ENCODE measurements at places on chromosomes 3 and 15. TPM values are rescaled to one million over a fixed set of nuclear protein-coding genes. Genes with fewer than 3 reads are reported as not detected.
A peak's percentile ranks its signal among the peaks of the same experiment; 100 is the strongest.

DNA sequence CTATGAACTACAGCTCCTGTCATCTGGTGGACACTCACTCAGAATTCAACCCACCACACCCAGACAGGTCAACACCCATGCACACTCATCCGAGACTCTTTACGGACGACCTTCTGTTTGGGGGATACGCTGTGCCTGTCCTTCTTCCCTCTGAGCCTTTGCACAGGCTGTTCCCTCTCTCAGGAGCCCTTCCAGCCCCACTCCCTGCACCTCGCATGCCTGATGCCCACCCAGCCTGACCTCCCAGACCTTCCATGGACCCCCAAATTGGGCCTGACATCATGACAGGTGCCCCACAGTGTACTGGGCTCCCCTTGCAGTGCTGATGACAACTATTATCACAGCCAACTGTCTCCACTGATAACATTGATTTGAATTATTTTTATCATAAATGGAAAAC is 135.8 kb downstream of the NSMCE3 start:
- no peak overlapping the region for H3K4me3 ChIP-seq
- H3K4me1 ChIP-seq, result no peaks in the 10 kb centered on the region
- no peaks in the 10 kb centered on the region for H3K27me3 ChIP-seq
- H3K36me3 ChIP-seq, result no peaks in the 10 kb centered on the region
- no peak for DNase-seq

GRCh38 chr3:40745381-40746106 is 220.8 kb downstream of the ZNF621 start:
- H3K4me1 ChIP-seq, result no peaks in the 10 kb centered on the region
- DNase-seq, result no peak
- H3K36me3 ChIP-seq, result no peaks in the 10 kb centered on the region
- no peaks in the 10 kb centered on the region for H3K27me3 ChIP-seq

RARB gene
- 13.5 TPM for total RNA-seq

- H3K36me3 ChIP-seq, result no peaks in the 10 kb centered on the region
- no peaks in the 10 kb centered on the region for H3K27me3 ChIP-seq
- no peak for DNase-seq
- H3K4me3 ChIP-seq, result no peak overlapping the region
These were observed 485.9 kb downstream of the SQOR start for GRCh38 chr15:46120713-46121112.

EBLN2 gene
- 16.4 TPM for total RNA-seq

GRCh38 chr3:10247679-10248183 is 528 bp upstream of the TATDN2 start:
- no peaks in the 10 kb centered on the region for H3K4me1 ChIP-seq
- peaks cover 30% of the 10 kb centered on the region for H3K36me3 ChIP-seq

- H3K4me1 ChIP-seq, result peaks cover 16% of the 10 kb centered on the region
- no peaks in the 10 kb centered on the region for H3K36me3 ChIP-seq
- DNase-seq, result no peak
- H3K27me3 ChIP-seq, result no peaks in the 10 kb centered on the region
These were observed 234.7 kb downstream of the TIGIT start for GRCh38 chr3:114528517-114528916.

DNA sequence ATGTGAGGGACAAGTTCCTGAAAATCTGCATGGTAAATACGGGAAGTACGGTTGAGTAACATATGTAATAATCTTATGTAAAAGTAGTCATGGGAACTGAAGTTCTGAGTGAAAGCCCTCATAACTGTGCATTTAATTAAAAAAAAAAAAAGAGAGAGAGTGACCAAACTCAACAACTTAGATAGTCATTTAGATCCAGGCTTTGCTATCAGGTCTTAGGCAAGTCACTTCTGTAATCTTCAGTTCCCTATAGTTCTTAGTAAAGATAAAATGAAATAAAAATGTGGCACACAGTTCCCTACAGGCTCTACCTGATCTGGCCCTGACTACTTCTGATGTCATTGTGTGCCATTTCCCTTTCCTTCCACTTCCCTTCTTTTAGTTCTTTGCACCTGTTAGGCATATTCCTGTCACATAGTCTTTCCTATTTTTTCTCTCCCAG is 15.0 kb downstream of the RNF111 start:
- DNase-seq, result no peak
- no peak overlapping the region for H3K27ac ChIP-seq
- peaks cover 24% of the 10 kb centered on the region for H3K4me1 ChIP-seq
- no peaks in the 10 kb centered on the region for H3K36me3 ChIP-seq
- no peak overlapping the region for H3K4me3 ChIP-seq
- no peaks in the 10 kb centered on the region for H3K27me3 ChIP-seq

DNA sequence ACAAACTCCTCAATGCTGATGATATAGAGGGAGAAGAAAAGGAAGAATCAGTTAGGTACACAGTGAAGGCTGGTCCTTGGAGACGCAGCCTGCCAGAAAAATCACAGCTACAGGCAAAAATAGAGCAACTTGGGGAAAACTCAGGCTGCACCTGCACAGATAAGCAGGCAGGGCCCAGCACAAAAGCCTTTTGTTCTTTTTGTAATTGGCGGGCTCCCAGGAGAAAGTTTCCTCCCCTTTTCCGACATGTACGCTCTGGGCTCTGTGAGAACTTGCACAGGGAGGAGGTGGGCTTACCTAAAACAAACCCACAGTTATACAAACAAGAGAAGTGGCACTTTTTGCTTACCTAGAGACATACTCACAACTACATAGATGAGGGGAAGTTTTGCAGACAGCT is 813.4 kb upstream of the EPHA6 start:
- H3K4me3 ChIP-seq, result no peak overlapping the region
- no peak overlapping the region for H3K27ac ChIP-seq
- H3K27me3 ChIP-seq, result no peaks in the 10 kb centered on the region
- no peak for DNase-seq
- no peaks in the 10 kb centered on the region for H3K4me1 ChIP-seq

KCNMB2 gene
- not detected for total RNA-seq

DNA sequence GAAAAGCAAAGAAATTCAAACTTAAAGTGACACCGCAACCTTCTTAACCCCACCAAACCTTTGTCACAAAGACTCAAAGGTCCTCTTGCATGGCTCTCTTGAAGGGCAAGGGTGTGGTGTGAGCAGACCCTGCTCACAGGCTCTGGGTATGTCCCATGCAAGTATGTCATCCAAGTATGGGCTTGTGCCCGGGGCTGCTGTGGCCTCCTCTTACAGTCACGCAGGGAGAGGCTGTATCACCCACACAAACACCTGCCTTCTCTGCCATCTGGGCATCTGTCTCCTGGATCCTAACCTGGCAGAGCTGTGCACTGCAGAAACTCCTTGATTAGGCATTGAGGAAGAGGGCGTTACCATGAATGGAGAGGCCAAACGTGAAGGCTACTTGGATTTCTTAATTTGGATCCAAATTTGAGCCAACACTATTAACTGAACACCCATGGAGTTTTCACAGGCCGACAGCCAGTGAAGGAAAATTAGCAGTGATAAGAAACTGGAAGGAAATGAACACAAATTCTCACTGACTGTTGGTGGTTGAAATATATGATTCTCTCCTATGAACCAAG is 146.6 kb downstream of the DUT start:
- H3K4me3 ChIP-seq, result no peak overlapping the region
- peak overlapping the region; percentile 16 for H3K27ac ChIP-seq
- no peaks in the 10 kb centered on the region for H3K27me3 ChIP-seq
- DNase-seq, result no peak

DNA sequence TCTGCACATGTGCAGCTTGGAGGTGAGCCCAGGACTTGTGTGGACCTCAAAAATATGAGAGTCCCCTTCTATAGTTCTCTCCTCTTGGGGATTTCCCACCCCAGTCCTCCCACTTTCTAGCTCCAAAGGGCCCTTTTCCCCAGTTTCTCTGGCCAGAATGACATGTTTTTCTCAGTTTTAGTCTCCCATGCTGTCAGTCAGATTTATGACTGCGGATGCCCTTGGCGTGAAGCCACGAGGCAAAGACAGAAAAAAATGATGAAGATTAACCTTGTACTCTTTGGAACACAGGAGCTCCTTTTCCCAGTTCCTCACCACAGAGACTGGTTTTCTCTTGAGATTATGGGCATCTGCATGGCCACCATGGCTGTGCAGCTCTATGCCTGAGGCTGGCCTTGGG is 72.0 kb upstream of the TTBK2 start:
- no peak for DNase-seq
- H3K4me1 ChIP-seq, result no peaks in the 10 kb centered on the region
- H3K4me3 ChIP-seq, result no peak overlapping the region

DNA sequence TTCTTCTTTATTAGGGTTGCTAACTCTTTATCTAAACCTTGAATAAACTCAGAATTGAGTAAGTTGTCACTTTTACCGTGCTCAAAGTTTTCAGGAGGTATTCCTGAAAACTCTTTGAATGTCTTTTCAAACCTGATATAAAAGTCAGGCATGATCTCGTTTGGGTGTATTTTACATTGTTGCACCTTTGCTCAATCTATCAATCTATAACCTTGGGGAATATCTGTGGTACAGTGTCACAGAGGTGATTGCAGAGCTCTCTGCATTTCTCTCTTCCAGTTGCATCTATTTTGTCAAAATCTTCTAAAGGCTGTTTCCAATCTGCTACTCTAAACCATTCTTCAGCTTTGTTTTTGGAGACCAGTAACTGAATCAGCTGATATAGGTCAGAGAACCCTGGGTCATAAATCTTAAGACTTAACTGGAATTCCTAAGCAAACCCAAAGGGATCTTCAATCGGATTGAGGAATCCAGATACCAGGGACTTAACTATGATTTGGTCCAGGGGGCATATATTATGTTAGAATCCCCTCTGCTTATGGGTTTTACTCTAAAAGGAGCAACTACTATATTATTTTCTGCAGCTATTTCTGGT is 35.6 kb upstream of the AP4E1 start:
- H3K4me3 ChIP-seq, result no peak overlapping the region
- no peaks in the 10 kb centered on the region for H3K27me3 ChIP-seq
- no peak overlapping the region for H3K27ac ChIP-seq
- H3K36me3 ChIP-seq, result no peaks in the 10 kb centered on the region
- DNase-seq, result no peak
- H3K4me1 ChIP-seq, result peaks cover 3% of the 10 kb centered on the region

GRCh38 chr3:170689296-170689829 is 103.5 kb upstream of the SLC7A14 start:
- H3K4me3 ChIP-seq, result no peak overlapping the region
- no peak for DNase-seq
- peak overlapping the region; percentile 49 for H3K27ac ChIP-seq
- no peaks in the 10 kb centered on the region for H3K27me3 ChIP-seq
- peaks cover 6% of the 10 kb centered on the region for H3K4me1 ChIP-seq
- H3K36me3 ChIP-seq, result no peaks in the 10 kb centered on the region

APOD gene
- total RNA-seq, result 4,664 TPM

DNA sequence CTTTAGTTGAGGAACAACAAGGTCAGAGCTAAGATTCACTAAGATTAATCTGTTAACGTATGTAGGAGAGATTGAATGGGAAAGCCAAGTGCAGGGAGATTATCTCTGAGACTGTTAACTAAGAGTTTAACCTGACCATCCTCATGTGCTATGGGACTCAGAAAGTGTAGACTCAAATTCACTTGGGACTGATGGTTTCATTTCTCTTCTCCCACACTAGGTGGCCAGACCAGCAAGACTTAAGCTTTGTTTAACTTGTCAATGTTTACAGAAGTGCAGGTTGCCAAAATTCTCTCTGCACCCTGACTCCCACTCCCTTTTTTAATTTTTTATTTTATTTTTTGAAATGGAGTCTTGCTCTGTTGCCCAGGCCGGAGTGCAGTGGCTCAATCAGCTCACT is 6.3 kb upstream of the HEXA start:
- no peaks in the 10 kb centered on the region for H3K4me1 ChIP-seq
- no peaks in the 10 kb centered on the region for H3K27me3 ChIP-seq
- no peak for DNase-seq

DNA sequence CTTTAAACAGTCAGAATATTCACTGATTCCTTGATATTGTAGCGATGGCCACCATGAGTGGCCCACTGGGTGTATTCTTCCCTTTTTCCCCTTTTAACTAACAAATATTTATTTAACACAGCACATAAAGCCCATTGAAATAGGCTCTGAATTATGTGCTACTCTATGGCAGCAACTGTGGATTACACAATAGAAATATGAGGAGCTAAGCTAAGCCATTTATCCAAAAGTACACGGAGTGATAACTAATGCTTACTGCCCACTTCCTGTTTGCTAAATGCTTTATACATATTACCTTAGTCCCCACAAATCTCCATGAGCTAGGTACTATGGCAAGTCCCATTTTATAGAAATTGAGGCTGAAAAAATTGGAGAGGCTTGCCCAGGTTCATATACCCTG is 17.9 kb downstream of the ILDR1 start:
- no peak for DNase-seq
- H3K27ac ChIP-seq, result no peak overlapping the region
- no peaks in the 10 kb centered on the region for H3K4me1 ChIP-seq

DNA sequence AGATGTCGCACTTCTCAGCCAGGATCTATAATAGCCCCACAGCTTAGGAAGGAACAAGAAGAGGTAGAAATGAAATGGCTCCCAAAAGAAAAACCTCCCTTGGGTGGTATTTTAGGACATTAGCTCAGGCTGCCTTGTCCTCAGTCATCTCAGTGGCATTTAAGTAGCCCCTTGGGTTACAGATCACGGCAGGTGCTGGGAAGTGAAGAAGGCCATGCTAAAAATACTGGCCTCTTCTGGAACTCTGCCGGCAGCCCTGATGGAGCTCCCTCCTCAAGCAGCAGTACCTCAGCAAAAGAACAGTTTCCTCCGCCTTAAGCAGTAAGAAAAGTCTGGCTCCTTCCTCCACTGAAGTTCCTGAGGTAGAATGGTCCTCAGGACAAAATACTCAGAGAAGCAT is 7.3 kb upstream of the TPM1 start:
- H3K27ac ChIP-seq, result no peak overlapping the region
- DNase-seq, result no peak
- no peaks in the 10 kb centered on the region for H3K36me3 ChIP-seq
- no peaks in the 10 kb centered on the region for H3K27me3 ChIP-seq
- H3K4me3 ChIP-seq, result no peak overlapping the region
- no peaks in the 10 kb centered on the region for H3K4me1 ChIP-seq

ACSBG1 gene
- not detected for total RNA-seq

DNA sequence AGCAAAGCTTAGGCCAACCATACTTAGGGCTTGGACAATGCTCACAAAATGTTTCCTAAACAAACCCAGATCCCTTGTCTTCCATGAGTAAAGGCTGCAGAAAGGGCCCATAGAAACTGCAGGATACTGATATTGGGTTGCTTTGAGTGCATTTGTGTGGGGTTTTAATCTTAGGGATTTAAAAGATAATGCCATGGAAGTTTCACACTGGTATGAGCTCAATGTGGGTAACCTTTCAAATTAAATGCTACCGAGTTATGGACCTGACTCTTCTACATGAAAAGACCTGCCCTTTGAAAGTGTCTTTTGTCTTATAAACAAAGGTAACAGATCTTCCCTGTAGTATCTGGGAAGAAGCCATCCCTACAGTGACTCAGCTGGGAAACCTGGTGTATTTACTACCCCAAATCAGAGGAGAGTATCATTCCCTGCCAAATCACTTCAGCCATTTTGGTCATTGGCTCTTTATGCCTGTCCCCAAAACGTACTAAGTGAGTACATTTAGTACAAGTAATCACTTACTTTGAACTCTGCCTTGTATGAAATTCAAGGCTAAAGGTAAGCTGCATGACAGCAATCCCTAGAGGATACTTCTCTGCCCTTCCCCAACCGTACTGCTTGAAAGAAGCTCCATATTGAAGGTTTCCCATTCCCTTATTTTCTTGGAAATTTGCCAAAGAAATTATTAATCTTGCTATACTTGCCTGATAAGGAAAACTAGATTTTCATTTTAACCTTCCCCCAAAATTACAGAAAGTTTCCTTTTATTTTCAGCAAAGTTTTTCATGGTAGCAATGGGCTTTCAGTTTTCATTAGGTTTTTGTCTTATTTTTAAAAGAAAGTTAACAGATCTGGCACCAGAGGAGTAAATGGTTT is 7.2 kb downstream of the TM4SF1 start:
- H3K4me1 ChIP-seq, result peaks cover 12% of the 10 kb centered on the region
- no peaks in the 10 kb centered on the region for H3K36me3 ChIP-seq
- H3K27me3 ChIP-seq, result no peaks in the 10 kb centered on the region
- H3K4me3 ChIP-seq, result no peak overlapping the region
- H3K27ac ChIP-seq, result no peak overlapping the region

Data from tibial nerve (tissue), 4 donors.